ENCODE measurements at places on chromosomes 2 and 18.

GRCh38 chr18:74996996-74997395 is 211.9 kb downstream of the PTGR3 start:
- no peak for DNase-seq

DNA sequence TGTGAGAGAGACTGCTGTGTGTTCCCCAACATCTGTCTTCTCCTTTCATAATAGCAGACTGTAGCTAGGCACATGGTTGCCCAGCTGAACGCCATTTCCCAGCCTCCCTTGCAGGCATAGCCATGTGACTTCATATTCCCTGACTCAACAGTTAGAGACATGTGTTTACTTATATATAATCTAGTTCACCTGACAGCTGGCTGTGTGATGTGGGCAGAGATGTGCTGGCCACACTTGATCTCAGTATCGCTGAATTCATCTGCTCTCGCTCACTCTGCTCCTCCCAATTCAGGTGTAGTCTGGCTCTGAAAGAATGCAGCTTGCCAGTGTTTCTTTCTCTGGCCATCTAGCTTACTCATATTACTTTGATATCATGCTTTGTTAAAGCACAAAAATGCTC is 52.3 kb upstream of the SEC11C start:
- DNase-seq = no peak

- no peak for DNase-seq
These were observed 97.7 kb downstream of the PIGN start for GRCh38 chr18:62089174-62089573.

DNA sequence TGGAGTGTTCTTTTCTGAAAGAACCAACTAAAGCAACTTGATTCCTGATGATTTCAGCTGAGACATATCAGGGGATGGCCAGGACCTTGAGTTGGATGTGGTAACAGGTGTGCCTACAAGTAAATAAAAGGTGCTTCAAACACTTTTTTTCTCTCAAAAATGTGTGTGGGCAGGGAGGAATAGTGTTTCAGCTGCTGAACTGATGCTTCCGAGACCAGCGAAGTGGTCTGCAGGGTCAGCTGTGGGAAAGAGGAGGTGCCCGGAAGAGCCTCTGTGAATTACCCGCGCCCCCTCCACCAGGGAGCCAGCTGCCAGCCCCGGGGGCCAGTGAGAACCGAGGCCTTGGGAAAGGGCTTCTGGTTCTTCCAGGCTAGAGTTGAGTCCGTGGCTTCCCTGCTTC is 249.3 kb downstream of the GBX2 start:
- DNase-seq = no peak

- no peak for DNase-seq
These were observed 4.9 kb upstream of the SIX2 start for GRCh38 chr2:45014016-45014702.

DNA sequence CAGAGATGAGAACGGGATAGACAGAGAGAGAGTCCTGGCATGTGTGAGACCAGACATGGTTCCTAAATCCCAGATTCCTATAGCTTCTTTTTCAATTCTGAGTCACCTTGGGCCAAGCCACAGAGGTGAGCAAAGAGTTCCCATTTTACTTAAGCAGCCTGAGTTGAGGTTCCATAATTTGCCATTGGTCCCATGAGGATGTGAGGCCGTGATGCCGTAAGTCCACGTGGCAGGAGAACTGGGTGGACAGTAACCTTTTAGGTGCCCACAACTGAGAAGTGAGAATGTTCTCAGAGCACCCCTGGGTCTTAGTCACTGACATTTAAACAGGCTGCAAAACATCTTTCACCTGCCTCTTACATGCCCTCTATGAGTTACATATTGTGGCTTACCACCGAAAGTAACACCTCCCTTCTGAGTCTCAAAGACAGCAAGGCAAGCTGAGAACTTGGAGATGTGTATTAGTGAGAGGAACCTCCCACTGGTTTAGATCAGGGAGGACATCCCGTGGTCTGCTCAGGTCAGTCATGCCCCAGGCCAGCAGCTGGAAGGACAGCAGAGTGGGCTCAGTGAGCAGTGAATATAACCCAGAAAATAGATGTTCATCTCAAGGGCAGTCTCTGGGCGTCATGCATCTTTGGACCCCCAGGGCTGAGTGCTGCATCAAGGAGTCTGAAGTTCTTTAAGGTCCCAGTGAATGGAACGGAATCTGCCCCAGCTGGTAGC is 127.9 kb upstream of the LGALSL start:
- peak; percentile 7 for DNase-seq

GRCh38 chr2:104420953-104421352 is 433.0 kb upstream of the POU3F3 start:
- DNase-seq = no peak

GRCh38 chr2:106959975-106960682 is 74.2 kb upstream of the ST6GAL2 start:
- no peak for DNase-seq

GRCh38 chr2:589281-590130 is 87.7 kb downstream of the TMEM18 start:
- DNase-seq = no peak

GRCh38 chr18:30469091-30469490 is 573.5 kb downstream of the DSC3 start:
- DNase-seq = no peak

DNA sequence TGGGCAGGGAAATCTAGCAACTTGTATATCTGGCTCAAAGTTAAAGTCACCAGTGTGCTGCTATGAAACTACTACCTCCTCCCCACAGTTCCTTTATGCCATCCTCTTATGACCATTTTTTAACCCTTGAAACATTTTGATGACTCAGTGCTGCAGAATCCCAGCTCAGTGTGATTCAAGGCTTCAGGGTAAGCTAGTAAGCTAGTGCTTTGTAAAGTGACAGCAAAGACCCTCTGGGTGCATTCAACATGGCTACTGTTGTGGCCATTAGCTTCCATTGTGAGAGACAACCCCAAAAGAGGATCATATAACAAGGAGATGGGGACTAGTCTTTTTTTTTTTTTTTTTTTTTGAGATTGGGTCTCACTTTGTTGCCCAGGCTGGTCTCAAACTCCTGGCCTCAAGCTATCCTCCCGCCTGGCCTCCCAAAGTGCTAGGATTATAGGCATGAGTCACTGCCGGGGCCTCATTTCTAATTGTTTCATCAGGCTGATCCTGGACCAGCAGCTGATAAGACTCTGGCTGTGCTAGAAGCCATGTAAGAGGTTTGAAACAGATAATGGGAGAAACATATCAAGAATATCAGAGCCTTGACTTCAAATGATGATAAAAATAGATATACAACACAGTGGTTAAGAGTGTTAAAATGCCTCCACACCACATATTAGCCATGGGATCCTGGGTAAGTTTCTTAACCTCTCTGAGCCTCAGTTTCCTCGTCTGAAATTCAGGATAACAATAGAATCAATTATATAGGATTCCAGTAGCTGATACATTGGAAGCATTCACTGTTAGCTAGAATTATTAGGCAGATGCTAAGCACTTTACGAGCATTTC is 65.7 kb upstream of the RTN4 start:
- DNase-seq = no peak

DNA sequence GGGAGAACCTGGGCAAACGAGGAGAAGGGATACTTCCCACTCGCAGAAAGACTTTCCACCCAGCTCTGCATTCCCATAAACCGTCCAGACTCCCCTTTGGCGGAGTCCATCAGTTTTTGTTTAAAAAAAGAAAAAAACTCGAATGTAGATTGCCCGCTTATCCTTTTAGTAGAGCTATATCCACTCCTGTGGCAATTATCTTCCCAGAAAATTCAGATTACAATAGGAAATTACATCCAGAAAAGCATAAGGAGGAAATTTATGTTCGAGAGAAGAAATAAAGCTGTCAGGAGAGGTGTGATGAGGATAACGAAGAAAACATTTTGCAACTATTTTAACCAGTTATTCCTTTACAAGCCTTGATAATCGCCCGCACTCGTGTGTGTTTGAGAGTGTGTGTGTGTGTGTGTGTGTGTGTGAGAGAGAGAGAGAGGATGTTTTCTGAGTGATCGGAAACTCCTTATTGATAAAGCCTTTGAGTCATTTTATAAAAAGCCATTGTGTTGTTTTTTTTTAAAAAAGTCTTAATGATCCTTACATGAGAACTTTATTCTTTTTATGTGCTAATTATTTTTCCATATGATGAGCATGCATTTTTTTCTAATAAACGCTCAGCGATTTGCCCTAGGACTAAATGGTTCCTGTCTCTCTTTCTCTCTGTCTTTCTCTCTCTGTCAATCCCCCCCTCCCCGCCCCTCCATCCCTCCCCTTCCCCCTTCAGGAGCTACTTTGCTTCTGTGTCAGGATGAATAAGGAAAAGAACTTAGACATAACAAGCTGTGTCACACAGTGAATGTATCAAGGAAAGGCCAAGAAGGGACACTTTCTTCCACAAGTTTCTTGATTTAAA is 1.1 kb upstream of the PPP3R1 start:
- DNase-seq = peak; percentile 12

All from stimulated activated CD4-positive, alpha-beta T cell treated with anti-CD3 and anti-CD28 coated beads, Interleukin-1b, Interleukin-23, amount 100 ng/mL, for 1 hour (primary cell).